CD4-positive, CD25-positive, alpha-beta regulatory T cell (primary cell): ENCODE measurements at places on chromosomes 16 and 17.

GRCh38 chr17:50884439-50885311 is 18.5 kb upstream of the TOB1 start:
- DNase-seq, result no peak

DNA sequence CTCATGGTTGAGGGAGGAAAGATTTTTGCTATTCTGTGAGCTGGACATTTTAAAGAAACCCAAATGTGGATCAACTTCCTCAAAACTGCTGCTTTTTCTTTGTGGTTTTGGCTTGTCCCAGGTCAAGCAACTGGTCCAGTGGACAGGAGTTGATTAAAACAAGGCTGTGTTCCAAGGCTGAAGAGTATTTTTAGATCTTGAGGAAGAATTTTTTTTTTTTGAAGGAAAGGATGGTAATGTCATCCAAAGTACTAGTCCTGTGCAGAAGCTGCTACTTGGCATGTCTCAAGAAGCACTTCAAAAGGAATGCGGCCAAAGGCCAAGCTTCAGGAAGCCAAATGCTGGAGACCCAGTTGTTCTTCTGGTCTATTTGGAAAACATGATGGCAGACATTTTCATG is 8.0 kb upstream of the MYH2 start:
- no peak for DNase-seq

DNA sequence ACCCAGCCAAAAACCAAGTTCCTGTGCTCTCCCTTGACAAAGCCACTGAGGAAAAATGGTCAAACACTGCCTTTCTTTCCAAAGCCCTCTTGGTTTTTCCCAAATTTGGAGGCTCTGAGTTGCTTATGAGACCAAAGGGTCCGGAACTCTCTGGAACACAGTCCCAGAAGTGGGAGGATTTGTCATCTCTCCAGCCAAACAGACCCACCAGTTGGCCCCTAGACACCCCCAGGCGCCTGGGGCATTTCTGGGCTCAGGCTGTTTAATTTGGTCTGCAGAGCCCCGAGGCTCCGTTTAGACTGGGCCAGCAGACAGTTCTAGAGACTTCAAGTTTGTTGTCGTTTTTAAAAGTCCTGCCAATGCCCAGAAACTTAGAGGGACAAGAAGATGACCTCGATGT is 239.1 kb downstream of the SEC14L1 start:
- DNase-seq, result no peak

DNA sequence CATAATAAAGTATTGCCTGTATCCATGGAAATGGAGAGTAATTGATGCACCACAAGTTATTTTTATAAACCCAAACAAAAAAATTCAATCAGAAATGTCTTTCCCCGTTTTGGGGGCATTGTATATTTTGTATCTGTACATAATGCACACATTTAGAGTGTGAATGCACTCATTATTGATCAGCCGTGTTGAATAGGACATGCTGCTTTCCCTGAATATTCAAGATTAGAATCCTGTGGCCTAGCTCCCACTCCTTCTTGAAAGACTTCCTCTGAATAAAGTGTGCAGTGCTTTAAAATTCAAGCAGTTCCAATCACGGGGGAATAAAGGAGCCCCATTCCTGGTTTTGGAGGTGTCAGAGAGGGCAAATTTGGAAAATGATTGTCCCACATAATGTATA is 103.8 kb upstream of the TOX3 start:
- no peak for DNase-seq

GRCh38 chr17:5952518-5952917 is 117.7 kb upstream of the WSCD1 start:
- DNase-seq, result no peak
